ENCODE measurements at places on chromosomes 7 and 10.

DNA sequence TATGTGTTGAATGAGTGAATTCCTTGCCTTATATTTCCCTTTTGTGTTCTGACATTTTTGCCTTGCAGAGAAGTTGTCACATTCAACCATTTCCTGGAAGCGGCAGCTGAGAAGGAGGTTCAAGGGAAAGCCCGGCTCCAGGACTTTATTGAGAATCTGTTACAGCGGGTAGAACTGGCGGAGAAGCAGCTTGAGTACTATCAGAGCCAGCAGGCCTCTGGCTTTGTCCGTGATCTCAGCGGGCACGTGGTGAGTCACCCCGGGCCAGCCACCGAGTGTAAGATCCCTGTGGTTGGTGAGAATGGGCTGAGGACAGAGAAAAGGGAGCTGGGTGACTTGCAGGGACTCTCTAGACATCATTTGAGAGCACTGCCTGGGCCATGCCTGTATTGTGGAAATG is 14.2 kb downstream of the ZNF365 start:
- no peak for DNase-seq

DNA sequence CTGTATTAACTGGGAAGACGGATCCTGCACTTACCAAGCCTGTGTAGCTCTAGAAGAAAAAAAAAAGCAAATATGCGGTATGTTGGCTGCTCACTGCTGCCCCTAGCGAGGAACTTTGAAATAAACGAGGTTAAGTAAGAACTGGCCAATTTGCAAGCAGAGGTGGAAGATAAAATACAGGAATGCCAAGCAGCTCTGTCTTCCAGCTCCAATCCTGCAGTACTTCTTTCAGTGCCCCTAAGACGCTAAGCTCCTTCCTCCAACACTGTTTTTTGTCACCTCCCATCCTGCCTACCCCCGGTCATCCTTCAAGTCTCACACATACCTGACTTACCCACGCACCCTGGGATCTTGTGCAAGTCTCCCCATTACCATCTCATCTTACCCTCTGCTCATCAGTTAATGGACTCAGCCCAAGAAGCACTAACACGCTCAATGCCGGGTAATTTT is 809 bp downstream of the C10orf143 start:
- DNase-seq: peak; percentile 81

DNA sequence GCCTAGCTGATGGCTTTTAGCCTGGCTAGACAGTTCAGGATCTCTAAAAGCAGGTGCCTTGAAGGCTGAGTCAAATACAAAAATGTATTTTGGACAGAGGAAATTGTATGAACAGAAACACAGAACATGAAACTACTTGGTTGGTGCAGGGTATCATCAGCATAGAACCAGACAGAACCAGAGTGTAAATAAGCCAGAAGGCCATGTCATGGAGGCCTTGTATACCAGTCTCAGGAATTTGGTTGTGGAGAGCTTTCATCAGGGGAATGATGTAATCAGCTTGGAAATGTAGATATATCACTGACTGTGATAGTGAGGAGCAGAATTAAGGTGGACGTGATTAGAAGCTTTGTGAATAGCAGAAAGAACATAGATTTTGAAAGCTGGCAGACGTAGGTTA is 82.9 kb downstream of the CFTR start:
- DNase-seq: no peak

DNA sequence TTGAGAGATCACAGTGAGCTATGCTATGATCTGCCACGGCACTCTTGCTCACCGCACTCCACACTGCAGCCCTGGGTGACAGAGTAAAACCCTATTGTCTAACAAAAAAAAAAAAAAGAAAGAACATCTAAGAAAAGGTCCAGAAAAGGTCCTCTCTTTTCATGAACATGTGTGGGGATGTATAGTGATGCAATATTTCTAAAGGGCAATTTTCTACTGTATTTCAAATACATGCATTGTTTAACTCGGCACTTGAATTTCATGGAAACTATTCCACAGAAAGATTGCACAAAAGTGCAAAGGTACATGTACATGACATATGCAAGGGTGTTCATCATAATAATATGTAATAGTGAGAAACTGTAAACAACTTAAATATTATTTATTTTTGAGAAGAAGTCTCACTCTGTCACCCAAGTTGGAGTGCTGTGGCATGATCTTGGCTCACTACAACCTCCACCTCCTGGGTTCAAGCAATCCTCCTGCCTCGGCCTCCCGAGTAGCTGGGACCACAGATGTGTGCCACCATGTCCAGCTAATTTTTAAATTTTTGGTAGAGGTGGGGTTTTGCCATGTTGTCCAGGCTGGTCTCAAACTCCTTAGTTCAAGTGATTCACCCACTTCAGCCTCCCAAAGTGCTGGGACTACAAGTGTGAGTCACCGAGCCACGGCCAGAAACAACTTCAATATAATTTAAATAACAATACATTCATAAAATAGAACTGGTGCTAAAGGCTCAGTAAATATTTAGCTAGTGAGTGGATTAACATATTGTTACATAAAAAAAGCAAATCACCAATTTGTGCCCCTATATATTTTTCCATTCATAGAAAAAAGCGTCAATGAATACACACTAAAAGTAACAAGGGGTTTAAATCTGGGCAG is 1.3 kb upstream of the PPRC1 start:
- peak; percentile 52 for DNase-seq

DNA sequence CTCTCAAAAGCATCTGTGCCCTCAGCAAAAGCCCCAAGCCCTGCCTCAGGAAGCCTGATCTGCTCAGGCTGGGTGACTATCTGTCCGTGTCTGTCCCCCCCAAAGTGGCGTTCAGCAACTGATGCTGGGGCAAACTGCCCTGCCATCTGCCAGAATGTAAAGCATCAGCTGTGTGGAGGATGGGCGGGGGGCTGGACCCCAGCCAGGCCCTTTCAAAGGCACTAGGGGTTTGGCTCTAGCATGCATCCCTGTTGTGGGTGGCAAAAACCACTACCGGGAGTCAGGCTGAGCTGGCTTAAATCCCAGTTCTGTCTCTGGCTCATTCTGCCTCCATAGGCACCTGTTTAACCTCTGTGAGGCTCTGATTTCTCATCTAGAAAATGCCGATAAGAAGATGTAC is 35.5 kb downstream of the GPRIN2 start:
- DNase-seq: no peak

DNA sequence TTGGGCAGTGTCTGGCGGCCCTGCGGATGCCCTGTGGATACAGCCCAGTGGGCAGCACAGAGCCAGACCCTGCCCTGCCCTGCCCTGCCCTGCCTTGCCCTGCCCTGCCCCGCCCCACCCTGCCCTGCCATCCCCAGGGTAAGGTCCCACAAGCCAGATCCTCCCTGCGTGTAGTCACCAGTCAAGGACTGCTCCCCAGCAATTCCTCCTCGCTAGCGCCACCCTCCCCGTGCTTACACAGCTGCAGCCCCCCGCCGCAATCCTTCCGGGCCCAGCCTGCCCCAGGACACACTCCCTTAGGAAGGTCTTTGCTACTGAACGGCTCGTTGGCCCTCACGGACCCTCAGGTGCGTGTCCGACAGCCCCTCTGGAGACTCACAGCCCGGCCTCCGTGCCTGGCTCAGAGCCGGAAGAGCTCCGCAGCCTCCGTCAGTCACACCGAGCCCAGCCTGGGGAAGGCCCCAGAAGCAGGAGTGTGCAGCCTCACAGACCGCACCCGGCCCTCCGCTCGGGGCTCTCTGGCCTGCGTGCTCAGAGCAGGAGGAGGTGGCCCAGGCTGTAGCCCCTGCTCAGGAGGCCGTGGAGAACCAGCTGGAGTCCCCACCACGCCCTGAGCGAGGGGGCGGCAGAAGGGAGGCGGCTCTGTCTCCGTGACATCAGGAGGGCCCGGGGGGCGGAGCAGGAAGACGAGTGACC is 68.3 kb downstream of the PWWP2B start:
- DNase-seq: no peak

Data from brain microvascular endothelial cell (primary cell).